ENCODE measurements at places on chromosomes 16 and 17. TPM values are rescaled to one million over a fixed set of nuclear protein-coding genes. Genes with fewer than 3 reads are reported as not detected.

GRCh38 chr16:50300942-50301625, 34.7 kb downstream of the ADCY7 start:
- no peak for DNase-seq

Gene RHBDF1
- 1.1 TPM for total RNA-seq

DNA sequence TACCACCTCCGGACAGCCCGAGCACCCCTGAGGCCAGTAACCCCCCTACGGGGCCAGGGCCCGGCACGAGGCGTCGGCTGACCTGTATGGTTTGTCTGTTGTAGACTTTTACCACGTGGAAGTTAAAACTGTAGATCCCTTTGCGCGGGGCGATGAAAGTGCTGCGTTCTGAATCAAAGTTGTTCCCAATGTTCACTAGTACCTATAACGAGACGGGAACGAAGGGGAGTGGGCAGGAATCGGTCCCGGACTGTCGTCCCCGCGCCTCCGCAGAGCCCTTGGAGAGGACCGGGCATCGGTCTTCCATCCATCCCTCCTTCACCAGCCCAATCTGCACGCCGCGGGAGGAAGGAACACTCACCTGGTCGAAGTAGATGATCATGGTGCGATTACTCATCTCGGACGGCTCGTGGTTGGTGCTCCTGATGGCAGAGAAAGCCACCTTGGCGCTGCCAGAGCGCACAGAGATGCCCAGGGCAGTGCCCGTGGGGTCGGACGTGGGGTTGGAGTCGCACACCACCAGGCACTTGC, 732 bp downstream of the CBLN1 start:
- DNase-seq = no peak

Gene ABCA8
- total RNA-seq = not detected

- peak; percentile 84 for DNase-seq
Observed at GRCh38 chr16:29995324-29995910, at the start of gene HIRIP3. Gene HIRIP3 (minus strand): TSS chr16:29995617. CDS start chr16:29995605, 12 bp downstream.
